ENCODE measurements at places on chromosomes 11 and 22.

DNA sequence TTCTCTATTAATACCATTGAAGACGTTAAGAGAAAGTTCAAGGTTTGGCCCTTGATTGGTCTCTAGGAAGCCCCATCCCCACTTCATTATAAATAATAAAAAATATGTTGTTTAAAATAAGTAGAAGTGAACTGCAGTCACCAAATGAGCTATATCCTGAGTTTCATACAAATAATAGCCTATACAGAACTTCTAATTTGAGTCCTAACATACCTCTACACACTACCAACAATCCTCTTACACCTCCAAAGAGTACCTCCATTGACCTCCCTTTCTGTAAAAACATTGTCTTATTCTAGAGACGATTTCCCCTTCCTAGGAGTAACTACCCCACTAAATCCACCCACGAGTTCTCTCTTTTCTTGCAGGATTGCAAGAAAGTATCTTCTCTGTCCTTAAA lies 7.2 kb upstream of the HBD start:
- no peak overlapping the region for H3K27ac ChIP-seq
- no peaks in the 10 kb centered on the region for H3K36me3 ChIP-seq
- no peaks in the 10 kb centered on the region for H3K4me1 ChIP-seq
- H3K4me3 ChIP-seq = no peak overlapping the region
- peaks cover 10% of the 10 kb centered on the region for H3K27me3 ChIP-seq

DNA sequence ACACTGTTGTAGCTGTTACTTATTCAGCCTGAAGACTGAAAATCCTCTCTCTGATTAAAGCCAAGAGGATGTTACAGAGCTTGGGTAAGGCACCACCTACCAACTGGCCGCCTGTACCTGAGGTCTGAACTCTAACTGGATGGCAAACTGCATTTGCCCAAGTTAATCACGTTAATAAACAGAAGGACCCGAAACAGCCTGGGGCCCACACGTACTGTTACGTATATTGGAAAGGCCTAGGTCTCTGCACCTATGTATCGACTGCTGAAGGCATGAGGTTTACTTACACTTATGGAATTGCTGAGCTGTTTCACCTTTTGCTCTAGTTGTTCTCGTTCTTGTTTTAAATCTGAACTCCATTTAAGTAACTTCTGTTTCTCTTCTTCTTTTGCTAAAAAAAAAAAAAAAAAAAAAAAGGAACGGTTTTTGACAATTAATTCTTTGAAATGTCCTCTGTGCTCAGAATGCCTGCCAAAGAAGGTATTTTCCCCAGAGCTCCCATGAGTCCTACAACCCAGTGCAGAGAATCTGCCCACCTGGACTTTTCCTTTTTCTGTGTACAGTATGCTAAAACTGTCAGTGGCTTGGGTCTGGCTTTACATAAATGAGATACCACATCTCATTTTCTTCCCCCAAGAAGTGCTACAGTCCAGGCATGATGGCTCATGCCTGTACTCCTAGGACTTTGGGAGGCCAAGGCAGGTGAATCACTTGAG lies 13.1 kb downstream of the LARGE2 start:
- peak; percentile 73 for ATAC-seq
- no peaks in the 10 kb centered on the region for H3K27me3 ChIP-seq
- H3K27ac ChIP-seq = peak overlapping the region; percentile 94

GRCh38 chr11:2216400-2217064 lies 44.9 kb upstream of the TH start:
- peaks cover 21% of the 10 kb centered on the region for H3K27me3 ChIP-seq
- H3K36me3 ChIP-seq = no peaks in the 10 kb centered on the region
- ATAC-seq = no peak
- H3K27ac ChIP-seq = no peak overlapping the region
- H3K4me3 ChIP-seq = no peak overlapping the region

DNA sequence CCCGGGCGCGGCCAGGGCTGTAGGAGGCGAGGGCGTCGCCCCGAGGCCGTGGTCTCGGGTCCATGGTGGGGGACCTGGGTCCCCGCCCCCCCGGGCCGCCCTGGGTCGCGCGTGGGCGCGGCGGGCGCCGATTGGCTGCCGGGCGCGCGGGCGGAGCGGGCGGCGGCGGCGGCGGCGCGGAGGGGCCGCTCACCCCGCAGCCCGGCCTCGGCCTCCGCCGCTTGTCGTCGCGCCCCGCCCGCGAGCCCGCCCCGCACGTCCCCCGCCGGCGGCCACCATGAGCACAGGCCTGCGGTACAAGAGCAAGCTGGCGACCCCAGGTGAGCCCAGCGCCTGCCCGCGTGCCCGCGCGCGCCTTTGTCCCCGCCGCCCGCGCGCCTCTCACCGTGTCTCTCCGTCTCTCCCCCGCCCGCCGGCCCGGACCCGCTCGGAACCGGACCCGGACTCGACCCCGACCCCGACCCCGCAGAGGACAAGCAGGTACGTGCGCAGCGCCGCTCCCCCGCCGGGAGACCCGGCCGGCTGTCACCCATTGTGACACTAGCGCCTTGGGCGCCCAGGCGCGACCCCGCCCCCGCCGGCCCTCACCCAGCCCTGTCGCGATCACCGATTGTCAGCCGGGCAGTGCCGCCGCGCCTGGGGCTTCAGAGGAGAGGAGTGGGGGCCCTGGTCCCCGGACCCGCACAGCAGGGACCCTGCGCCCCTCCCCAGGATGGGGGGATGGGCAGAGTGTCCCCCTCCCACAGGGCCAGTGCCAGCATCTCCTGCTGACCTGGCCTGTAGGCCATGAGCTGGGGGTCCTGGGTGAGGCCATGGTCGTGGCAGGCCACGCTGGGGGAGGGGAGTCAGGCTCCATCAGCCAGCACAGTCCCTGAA lies at the start of gene SEPTIN5:
TSS of gene SEPTIN5 (plus strand) at position 192 of the 876 bp plus-strand sequence. CDS start at position 278, 86 bp downstream.
- H3K4me1 ChIP-seq = peaks cover 11% of the 10 kb centered on the region
- no peak for ATAC-seq
- H3K27me3 ChIP-seq = peaks cover 81% of the 10 kb centered on the region
- no peak within 1 kb of the TSS for H3K27ac ChIP-seq
- H3K36me3 ChIP-seq = no peaks in the 10 kb centered on the region
